ENCODE measurements at places on chromosomes 2 and 18.

- no peak for DNase-seq
These were observed 40.6 kb upstream of the ACYP2 start for GRCh38 chr2:54074606-54075341.

- no peak for DNase-seq
These were observed 21.5 kb upstream of the ZSCAN30 start for GRCh38 chr18:35311496-35311895.

DNA sequence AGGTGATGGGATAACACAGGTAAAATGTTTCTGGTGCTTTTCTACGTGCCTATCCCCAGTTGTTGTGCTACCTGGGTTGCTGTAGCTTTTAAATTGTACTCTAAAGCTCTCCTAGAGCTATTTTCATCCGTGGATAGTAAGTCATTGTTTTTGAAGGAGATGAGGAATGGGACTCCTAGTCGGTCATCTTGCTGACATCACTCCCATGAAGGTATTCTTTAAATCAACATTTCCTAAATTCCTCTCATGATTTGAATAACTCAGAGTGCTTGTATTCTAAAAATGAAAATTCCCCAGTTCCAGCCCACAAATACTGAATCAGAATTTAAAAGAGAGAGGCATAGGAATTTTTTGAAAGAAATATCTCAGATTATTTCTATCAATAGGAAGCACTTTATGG is 44.3 kb downstream of the CCDC148 start:
- no peak for DNase-seq

GRCh38 chr2:17146358-17146757 is 371.9 kb downstream of the RAD51AP2 start:
- DNase-seq, result no peak

DNA sequence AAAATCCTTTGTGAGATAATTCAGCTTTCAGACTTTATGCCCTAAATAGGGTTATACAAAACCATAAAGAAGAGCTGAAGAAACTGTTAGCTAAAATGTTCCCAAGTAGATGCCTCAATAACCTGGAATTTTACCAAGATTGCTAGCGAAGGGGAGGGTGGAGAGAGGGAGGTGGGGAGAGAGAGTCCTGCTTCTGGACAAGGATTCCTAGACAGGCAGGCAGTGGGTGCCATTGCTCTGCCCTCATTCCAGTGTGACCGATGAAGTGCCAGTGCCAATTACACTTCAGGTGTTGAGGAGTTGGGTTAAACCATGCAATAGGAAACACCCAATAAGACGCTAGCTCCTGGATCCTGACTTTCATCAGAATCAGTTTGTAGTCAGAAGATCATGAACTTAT is 18.1 kb downstream of the LAPTM4A start:
- DNase-seq, result no peak

- peak; percentile 72 for DNase-seq
These were observed 197.5 kb downstream of the CDH20 start for GRCh38 chr18:61530681-61531080.

- DNase-seq, result no peak
These were observed 191.4 kb downstream of the SH3RF3 start for GRCh38 chr2:109320195-109320922.

DNA sequence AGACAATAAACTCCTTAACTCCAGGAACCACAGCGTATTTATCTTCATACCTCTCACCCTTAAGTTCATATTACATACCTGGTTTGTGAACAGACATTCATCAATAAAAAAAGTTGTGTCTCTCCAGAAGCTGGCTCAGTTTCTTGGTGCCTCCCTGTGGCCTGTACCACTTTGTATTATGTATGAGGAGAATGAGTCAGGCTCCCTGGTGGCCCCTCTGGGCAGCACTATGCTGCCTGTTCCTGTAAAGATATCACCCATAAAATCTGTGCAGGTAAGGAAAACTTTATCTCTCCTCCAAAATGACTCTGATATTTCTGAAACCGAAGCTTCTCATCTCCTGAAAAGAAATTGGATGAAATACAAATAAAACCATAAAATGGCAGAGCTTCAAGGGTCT is 198.4 kb upstream of the NT5C1B start:
- DNase-seq, result no peak

GRCh38 chr2:9782197-9782719 is 61.0 kb upstream of the TAF1B start:
- no peak for DNase-seq

DNA sequence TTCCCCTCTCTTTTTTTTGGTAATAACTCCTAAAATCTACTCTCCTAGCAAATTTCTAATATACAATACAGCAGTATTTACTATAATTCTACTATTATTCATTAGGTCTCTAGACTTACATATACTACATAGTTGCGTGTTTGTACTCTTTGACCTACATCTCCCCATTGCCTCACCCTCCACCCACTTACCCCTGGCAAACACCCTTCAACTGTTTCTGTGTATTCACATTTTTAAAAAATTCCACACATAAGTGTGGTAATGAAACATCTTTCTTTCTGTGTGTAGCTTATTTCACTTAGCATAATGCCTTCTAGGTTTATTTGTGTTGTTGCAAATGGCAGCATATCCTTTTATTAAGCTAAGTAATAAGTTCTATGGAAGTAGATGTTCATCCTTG is 336.0 kb downstream of the CCDC85A start:
- no peak for DNase-seq

- DNase-seq, result no peak
These were observed 2.2 kb downstream of the HMSD start for GRCh38 chr18:63951302-63951705.

GRCh38 chr2:48120112-48120511 is 213.8 kb upstream of the FBXO11 start:
- peak; percentile 13 for DNase-seq

- no peak for DNase-seq
These were observed 2.8 kb downstream of the TMEM18 start for GRCh38 chr2:674321-674985.

GRCh38 chr2:229141424-229142025 is 129.6 kb downstream of the PID1 start:
- no peak for DNase-seq

DNA sequence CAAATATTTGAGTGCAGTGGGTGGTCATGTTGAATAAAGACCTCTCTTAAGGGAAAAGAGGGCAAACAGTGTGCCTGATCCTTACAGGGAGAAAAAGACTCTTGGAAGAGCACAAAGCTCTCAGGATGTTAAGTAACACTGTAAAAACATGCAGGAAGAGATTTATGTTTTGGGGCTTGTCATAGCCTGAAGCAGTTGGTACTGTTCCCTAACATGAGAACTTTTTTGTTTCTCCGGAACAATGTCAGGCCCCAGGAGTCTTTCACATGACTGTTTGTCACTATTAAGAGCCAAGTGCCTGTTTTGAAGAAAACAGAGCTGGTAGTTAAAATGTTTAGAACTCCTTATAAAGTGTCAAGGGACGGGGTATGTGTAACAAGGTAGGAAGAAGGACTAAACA is 83.7 kb upstream of the B3GNT2 start:
- no peak for DNase-seq

DNA sequence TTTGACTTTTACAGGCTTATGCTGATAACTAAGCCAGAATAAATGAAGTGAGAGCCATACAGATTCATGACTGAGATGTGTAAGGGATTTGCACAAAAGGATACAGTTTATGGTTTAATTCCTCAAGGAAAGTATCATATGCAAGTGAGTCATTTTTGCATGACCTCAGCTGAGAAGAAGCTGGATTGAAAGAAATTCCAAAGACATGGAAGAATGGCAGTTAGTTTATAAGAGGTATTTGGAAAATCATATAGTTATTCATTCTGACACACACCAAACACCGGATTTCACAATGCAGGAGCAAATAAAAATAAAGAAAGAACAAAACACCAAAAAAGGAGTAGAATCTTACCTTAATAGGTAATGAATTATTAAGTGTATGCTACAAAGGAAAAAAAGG is 83.2 kb upstream of the RND3 start:
- no peak for DNase-seq

- DNase-seq, result no peak
These were observed 524.4 kb downstream of the BCL11A start for GRCh38 chr2:60028849-60029565.

GRCh38 chr2:39615675-39616074 is 50.0 kb upstream of the TMEM178A start:
- DNase-seq, result no peak

GRCh38 chr2:70743677-70744076 is 24.3 kb downstream of the ADD2 start:
- no peak for DNase-seq

- no peak for DNase-seq
These were observed 66.3 kb upstream of the DARS1 start for GRCh38 chr2:136051725-136052048.

DNA sequence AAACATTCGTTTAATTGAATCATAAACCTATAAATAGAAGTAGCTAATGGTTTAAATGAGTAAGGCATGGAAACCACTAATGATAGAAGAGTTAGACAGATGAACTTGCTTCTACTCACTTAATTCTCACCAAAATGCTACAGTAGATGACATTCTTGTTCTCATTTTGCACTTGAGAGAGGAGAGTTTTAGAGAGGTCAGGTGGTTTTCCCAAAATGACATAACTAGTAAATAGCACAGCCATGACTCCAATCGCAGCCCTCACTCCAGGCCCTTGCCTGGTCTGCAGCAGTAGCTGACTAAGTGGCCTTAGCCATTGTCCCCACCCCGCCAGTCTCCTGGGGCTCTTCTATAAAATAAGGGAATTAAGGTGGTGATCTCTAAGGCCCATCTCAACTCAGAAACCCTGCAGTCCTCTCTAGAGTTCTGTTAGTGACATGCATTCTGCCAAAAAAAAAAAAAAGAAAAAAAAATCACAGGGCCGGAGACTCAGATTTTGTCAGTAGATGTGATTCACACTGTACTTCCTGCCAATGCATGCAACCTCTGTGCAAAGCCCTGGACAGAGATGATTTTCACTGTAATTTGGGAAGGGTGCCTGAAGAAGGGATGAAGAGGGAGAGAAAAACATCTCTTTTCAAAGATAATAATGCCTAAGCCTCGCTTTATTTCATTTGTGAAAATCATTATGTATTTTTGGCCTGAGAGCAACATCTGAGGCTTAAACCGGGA is 221.8 kb downstream of the ANAPC1 start:
- DNase-seq, result no peak

GRCh38 chr2:20618886-20619521 is 31.9 kb downstream of the HS1BP3 start:
- no peak for DNase-seq

DNA sequence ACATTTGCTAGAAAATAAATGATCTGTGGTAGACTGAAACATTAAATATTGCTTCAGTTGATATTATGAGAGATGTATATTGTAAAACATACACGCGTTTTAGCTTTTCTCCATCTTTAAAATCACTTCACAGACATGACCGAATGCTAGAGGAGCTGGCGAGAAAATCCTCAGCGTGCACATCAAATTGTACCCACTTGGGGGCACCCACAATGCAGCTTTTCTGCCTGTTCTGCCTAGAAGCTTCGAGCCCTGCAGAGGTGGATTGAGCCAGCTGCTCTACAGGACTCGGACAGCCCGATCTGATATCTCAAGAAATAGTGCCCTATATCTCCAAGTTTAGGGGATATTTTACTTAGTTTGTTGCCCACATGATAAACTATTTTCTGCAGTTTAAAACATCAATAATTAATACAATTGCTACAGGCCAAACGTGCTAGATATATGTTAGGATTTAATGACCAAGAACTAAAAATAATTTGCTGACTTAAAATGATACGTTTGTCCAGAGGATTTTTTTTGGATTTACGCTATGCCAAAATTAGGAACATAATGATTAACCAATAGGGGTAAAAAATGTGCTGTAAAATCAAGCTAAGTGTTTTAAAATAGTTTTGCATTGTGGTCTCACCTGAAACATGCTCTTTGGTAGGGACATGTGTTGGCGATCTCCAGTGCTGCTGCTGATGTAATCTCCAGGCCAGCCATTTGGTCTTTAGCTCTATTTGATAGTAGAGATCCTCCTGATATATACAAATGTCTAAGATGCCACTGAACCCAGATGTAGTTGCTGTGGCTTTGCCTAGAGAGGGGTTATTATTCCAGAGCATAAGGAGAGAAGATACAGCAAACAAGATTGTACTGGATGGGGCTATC is 22.3 kb upstream of the ATP5MC3 start:
- DNase-seq, result peak; percentile 67

DNA sequence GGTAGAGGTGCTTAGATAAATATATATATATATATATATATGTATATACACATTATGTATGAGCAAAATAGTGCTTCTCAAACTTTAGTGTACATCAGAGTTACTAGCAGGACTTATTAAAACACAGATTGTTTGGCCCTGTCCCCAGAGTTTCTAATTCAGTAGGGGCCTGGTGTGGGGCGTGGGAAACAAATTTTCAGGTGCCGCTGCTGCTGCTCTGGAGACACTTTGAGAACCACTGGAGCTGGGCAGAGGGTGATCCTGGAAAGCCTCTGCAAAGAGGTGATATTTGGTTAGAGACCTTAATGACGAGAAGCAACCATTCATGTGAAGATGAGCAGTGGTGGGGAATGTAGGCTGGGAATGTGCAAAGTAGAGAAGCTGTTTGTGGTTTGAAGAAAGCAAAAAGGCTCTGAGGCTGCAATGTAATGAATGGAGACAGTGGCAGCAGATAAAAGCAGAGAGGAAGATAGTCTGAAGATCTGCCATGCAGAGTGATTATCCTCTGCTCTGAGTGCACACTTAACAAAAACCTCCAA is 142.9 kb downstream of the PLCL1 start:
- DNase-seq, result no peak

GRCh38 chr18:53101536-53102105 is 761.6 kb downstream of the DCC start:
- no peak for DNase-seq

DNA sequence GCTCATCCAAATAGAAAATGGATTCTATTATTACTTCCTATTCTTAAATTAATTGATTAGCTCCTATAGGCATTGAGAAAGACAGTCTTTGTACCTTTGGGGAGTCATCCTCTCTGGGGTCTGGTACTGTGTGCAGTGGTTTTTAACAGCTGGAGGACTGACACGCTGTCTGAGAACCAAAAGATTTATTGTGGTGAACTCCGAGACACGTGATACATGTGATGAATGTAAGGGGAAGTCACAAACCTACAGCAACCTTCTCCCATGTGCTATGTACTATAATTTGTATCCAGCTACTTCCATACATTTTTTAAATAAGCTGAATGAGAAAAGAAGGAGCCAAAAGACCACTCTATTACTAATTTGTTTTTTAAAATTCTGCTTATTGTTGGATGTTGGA is 133.7 kb downstream of the GALNT3 start:
- no peak for DNase-seq

GRCh38 chr2:33126958-33127357 is 180.2 kb downstream of the LTBP1 start:
- no peak for DNase-seq

GRCh38 chr2:191385416-191386160 is 140.4 kb downstream of the MYO1B start:
- no peak for DNase-seq

DNA sequence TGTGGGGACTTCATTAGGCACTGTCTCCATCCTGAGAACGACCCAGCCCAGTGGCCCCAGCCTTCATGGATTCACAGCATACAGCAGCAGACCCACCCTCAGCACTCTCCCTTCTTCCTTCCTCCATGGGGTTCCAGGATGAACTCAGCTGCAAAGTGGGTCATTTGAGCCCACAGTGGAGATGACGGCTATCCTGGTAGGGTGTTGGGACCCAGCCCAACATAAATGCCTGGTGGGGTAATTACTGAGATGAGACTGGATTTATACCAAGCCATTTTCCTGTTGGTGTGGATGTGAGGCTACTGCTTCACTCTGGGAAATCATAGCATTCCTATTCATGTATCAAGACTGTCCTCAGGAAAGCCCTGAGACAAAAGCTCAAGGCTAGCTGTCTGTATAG is 536.7 kb upstream of the TNP1 start:
- no peak for DNase-seq

GRCh38 chr2:64410671-64411070 is 43.3 kb upstream of the LGALSL start:
- no peak for DNase-seq
